Urinary bladder (tissue), 4 donors: ENCODE measurements at places on chromosomes 2 and 18. TPM values are rescaled to one million over a fixed set of nuclear protein-coding genes. Genes with fewer than 3 reads are reported as not detected.

GRCh38 chr2:165401285-165401852 is 68.1 kb upstream of the CSRNP3 start:
- DNase-seq = peak; percentile 50

LOXHD1 gene
- 0.11 TPM for polyA plus RNA-seq

PFN4 gene
- 0.58 TPM for polyA plus RNA-seq

- DNase-seq = no peak
Observed at GRCh38 chr18:55262021-55262560, 302.8 kb upstream of the CCDC68 start.

MAP3K19 gene
- polyA plus RNA-seq = not detected

- DNase-seq = no peak
Observed at GRCh38 chr2:134455426-134455825, 201.6 kb downstream of the MGAT5 start.

- no peak for DNase-seq
Observed at GRCh38 chr18:12960395-12960794, 12.6 kb downstream of the SEH1L start.

TRMT61B gene
- polyA plus RNA-seq = 15.0 TPM
